Activated CD8-positive, alpha-beta memory T cell treated with anti-CD3 and anti-CD28 coated beads for 1 hour (primary cell): ENCODE measurements at places on chromosomes 7 and 10.

DNA sequence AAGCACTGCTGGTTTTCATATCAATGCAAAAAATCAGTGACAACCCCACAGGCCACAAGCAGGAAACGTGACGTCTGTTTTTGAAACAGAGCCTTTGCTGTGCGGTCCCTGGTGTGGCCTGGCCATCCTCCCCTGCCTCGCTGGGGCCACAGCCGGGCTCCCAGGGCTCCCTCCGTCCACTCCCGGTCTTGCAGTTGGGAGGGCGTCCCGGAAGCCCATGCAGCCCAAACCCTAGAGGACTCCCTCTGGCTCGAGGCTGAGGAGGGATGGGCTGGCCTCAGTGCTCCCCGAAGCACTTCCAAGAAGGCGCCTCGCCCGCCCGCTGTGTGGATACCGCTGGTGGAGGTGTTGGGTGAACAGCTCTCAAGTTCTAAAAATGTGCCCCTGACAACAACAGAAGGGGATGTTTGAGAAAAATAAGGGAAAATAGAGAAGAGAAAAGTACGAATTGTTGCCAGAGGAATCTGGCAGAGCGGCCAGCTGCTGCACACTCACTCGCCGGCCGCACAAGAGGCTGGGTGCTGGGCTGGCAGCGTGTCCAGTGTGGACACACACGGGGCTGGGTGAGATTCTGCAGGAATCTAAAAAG is 73.5 kb downstream of the ZRANB1 start:
- peak; percentile 12 for DNase-seq

DNA sequence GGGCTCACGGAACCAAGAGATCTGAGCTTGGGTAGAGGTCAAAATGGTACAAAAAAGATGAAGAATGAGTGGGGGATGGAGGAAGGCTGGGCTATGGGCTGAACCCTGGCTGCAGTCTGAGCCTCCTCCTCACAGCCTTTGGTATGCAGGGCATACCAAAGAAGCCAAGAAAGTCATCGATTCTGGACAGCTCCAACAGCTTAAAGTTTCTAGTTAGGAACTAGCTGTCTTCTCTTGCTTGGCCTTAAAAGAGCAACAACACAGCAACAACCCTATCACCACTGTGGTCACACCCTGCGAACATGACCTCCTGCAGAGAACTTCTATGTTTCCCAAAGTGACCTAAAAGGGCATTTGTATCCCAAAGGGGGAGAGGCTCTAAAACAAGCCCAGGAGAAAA is 126.1 kb upstream of the EFCAB10 start:
- DNase-seq: no peak

DNA sequence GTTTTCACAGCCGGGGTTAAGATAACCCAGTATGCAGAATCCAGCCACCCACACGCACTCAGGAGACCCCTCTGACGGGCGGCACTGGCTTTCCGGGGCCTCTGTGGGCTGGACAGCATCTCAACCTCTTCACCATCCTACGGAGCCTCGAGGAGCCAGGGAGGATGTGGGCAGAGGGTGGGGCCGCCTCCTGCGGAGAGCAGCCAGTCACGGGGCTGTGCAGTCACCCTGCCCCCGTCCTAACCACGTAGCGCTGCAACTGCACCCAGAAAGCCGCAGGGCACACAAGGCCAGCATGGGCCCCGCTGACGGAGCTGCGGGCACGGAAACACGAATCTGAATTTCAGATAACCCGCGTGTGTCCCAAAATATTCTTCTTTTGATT is 270.3 kb downstream of the ELFN1 start:
- peak; percentile 81 for DNase-seq

DNA sequence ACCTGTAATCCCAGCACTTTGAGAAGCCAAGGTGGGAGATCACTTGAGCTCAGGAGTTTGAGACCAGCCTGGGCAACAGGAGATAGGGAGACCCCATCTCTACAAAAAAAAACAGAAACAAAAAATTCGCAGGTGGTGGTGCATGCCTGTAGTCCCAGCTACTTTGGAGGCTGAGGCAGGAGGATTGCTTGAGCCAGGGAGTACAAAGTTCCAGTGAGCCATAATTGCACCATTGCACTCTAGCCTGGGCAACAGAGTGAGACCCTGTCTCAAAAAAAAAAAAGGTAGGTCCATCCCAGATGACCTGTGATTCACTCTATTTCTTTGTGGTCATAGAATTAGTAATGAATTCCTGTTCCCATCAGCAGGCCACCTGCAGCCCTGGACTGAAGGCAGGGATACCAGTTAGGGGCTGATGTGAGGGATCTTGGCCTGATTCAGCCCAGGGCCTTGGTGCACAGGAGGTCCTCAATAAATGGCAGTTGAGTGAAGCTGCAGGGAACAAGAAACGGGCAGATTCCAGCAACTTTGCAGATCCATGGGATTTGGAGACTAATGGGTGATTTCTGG is at the start of gene MYH16:
Gene MYH16 (plus strand): TSS at position 364 of the 570 bp plus-strand sequence.
- DNase-seq: no peak

- no peak for DNase-seq
Observed at GRCh38 chr10:3805791-3806461, 20.9 kb upstream of the KLF6 start.
